ENCODE measurements at places on chromosomes 12 and 14.

- no peak for DNase-seq
Measured at GRCh38 chr12:27982951-27983350, 10.4 kb upstream of the PTHLH start.

- DNase-seq: no peak
Measured at GRCh38 chr12:74598819-74599218, 61.2 kb downstream of the ATXN7L3B start.

DNA sequence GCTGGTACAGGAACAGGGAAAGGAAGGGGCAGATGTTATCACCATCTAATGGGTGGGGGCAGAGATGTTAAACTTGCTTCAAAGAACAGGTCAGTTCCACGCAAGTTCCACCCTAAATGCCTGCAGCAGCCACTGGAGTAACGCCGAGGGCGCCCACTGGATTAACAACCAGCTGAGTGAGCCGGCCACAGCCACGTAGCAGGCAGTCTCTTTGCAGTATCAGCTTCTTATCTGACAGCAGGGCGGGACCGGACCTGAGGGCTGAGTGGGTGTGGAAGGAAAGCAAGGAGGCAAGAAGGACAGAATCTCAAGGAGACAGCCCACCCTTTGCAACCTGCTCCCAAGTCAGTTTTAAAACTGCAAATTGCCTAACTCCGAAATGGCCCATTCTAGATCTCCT lies 38.4 kb upstream of the FOXN3 start:
- no peak for DNase-seq

DNA sequence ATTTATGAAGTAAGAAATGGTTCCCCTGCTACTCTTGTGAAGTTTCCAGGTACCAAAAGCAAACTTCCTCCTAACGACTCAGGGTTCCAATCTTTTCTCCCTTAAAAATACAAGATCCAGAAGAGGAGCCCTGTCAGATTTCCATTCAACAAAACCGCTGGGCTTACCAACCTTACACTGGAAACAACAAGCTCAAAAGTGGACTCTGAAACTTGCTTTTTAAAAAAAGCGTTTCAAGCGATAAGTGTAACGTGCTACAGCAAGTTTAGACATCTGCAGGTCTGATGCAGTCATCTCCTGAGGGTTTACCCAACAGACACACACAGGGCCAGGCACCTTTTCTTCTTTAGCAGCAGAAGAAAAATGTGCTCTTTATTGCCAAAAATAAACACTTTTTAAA lies 6.9 kb upstream of the CREBL2 start:
- DNase-seq: no peak

DNA sequence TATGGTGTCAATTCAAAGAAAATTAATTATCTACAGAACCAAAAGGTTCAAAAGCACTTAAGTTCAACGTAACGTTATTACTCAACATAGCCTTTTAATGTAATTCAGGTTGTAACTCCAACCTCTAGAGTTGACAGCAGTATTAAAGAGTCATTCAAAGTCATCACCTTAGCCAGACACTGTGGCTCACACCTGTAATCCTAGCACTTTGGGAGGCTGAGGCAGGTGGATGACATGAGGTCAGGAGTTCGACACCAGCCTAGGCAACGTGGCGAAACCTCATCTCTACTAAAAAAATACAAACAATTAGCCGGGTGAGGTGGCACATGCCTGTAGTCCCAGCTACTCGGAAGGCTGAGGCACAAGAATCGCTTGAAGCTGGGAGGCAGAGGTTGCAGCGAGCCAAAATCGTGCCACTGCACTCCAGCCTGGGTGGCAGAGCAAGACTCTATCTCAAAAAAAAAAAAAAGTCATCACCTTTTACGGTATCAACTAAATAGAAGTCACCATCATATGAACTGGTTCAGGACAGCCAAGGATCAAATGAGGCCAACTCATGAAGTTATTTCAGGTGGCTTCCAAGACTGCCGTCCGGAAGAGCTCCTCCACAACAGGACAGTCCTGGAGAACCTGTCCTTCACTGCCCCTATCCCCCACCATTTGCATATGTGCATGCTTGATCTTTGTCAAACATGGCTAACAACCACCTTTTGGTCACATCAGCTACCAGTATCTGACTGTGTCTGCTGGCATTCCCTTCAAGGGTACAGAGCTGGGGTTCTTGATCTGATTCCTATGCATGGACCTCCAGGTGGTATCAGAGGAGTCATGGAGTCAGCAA lies 4.2 kb downstream of the PPTC7 start:
- no peak for DNase-seq

GRCh38 chr14:32514236-32514635 lies 185.1 kb downstream of the AKAP6 start:
- DNase-seq: no peak

- DNase-seq: peak; percentile 32
Measured at GRCh38 chr12:83826112-83826511, 1086.5 kb downstream of the SLC6A15 start.

DNA sequence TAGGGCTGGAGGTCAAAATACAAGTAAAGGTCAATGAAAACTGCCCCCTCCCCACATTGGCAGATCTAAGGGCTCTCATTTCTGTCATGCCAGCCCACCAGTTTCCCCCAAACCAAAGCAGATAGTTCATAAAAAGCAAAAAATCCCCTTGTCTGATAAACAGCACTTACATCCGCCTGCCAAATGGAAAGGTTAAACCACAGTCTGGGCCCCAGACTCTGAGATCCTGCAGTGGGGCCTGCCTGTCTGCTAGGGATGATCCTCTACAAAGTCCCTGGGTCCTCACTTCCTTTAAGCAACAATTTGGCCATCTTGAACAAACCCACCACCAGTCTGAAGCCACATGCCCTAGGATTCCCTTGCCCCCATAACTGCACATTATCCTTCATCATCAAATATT lies 9.7 kb upstream of the RPS26 start:
- DNase-seq: no peak

DNA sequence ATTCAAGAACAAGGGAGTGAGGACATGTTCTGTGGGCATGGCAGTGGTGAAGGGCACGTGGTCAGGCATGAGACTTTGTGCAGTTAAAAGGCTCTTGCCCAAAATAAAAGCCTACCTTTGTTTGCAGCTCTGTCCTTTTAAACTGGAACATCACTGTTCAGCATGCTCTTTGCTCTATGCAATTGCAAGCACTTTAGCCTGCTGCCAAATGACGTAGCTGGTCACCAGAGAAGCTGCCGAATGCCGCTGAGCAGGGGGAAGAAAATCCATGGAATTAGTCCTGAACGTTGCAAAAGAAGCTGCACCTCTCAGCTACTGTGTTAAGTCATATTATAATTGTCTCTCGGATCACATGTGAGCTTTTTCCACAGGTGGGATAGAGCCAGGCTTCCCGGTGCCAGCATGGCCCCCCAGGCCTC lies 176.3 kb upstream of the DIO2 start:
- DNase-seq: no peak

GRCh38 chr12:104462931-104463339 lies 6.2 kb downstream of the CHST11 start:
- no peak for DNase-seq

DNA sequence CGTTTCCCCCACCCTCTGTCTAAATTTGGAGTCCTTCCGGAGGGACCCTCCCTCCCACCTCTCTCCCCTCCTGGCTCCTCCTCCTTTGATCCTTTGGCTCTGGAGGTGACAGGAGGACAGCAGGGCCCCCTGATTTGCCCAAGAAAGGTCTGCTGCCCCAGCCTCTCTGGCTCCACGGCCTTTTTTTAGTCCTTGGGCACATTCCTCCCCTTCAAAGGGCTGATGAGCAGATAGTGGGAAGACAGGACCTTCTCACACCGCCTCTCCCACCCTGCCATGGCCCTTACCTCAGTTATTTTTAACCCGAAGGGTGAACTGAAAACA lies 196 bp upstream of the MYH6 start:
- DNase-seq: no peak

GRCh38 chr12:4813741-4814140 lies 93.5 kb downstream of the GALNT8 start:
- no peak for DNase-seq

DNA sequence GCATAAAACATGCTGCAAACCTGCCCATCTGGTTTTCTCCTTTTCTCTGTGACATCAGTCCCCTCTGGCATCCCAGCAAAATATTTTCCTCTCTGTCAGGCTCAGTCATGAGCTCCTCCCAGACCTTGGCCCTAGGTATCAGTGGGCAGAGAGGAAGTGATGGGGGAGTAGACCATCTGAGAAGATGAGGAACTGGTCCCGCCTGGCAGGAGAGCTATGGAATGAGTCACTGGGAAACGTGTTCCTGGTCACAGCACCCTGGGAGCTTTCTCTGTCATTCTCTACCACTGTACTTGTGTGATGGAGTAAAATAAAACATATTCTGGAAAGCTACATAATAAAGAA lies 5.0 kb upstream of the SRSF9 start:
- DNase-seq: no peak

- DNase-seq: no peak
Measured at GRCh38 chr12:32532951-32533350, 133.6 kb downstream of the FGD4 start.

DNA sequence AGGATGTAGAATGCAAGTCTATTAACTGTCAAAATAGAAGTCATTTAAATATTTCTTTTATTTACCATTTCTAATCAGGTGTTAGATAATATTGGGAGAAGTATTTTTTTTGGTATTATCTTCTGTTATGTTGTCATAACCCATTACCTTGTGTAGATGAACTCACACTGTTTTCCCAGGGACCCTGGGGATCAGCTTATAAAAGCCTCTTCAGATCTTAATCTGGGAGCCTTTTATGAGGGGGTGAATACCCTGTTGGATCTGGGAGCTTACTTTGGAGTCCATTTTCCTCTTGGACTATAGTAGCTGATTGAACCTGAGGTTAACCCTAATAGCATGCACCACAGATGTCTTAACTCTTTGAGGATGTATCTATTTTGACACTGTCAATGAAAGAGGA lies 176.3 kb upstream of the ATP2B1 start:
- no peak for DNase-seq

- DNase-seq: no peak
Measured at GRCh38 chr12:103181366-103182152, 224.1 kb downstream of the ASCL1 start.

GRCh38 chr14:61330511-61330910 lies 9.1 kb downstream of the PRKCH start:
- DNase-seq: no peak

DNA sequence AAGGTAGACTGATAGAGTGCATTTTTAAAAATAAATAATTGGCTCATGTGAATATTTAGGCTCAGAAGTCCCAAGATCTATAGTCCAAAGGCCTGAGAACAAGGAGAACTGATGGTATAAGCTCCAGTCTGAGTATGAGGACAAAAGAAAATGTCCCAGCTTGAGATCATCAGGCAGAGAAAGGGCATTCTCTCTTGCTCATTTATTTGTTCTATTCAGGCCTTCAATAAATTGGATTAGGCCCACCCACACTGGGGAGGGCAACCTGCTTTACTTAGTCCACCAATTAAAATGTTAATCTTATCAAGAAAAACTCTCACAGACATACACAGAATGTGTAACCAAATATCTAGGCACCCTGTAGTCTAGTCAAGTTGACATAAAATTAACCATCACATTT lies 644.4 kb upstream of the MDGA2 start:
- DNase-seq: no peak

GRCh38 chr14:100153560-100153959 lies 5.9 kb downstream of the DEGS2 start:
- no peak for DNase-seq

GRCh38 chr14:89067293-89067972 lies 243.0 kb downstream of the TTC8 start:
- DNase-seq: no peak

DNA sequence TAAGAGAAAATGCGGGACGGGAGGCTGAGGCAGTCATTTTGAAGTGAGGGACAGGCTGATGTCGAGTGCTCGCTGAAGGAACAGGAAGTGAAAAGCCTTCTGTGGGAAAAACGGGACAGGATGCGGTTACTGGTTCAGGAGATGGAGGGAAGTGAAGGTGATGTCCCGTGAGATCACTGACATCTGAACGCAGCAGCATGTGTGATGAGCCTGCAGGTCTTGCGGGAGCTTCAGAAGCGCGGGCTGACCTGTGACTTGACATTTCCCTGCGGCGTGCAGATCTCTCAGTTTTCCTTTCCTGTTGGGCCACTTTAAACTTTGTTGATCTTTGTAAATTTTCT lies 77.8 kb downstream of the DDX51 start:
- DNase-seq: peak; percentile 10

DNA sequence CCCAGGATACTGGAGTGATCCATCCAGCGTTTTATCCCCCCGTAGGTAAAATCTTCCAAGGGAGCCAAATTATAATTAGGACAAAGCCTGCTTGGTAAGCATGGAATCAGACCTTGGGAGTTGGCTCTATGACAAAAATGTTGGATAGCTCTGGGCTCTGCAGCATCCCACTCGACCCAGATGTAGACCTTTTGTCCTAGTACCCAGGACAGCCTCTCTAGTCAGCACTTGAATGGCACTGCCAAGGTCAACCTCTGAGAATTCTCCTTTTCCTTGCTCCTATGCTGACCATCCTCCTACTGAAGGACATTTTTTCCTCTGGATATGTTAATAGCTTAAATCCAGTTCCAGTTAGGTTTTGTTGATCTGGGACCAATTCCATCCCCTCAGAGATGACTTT lies 104.7 kb upstream of the SLC35F4 start:
- no peak for DNase-seq

GRCh38 chr12:54405106-54405505 lies 14.0 kb downstream of the ITGA5 start:
- no peak for DNase-seq

- DNase-seq: no peak
Measured at GRCh38 chr14:103207388-103208072, 84.3 kb downstream of the TNFAIP2 start.

GRCh38 chr12:19979584-19979983 lies 388.8 kb upstream of the PDE3A start:
- DNase-seq: no peak

DNA sequence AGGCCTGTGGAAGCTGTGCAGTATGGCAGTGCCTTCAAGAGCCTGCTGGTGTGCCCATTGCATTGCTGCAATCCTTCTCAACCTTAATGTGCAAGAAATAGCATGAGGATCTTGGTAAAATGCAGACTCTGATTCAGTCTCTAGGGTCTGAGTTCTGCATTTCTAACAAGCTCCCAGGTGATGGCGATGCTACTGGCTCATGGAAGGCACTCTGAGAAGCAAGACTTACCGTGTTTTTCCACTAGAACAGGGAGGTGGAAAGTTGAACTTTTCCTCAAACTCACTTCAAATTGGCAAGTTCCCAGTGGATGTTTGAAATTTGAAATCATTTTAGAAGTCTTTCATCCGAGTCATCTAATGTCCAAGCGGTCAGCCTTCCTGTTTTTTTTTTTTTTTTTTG lies 55.5 kb downstream of the MYRFL start:
- no peak for DNase-seq

All from stimulated activated CD4-positive, alpha-beta T cell treated with anti-CD3 and anti-CD28 coated beads, Interleukin-2, amount 100 ng/mL, for 48 hours (primary cell).